ENCODE measurements at places on chromosomes 16 and 17. TPM values are rescaled to one million over a fixed set of nuclear protein-coding genes. Genes with fewer than 3 reads are reported as not detected.

Gene ASPHD1
- 1.8 TPM for total RNA-seq

Gene NHLRC4
- total RNA-seq = 0.25 TPM

Gene SPATA32
- total RNA-seq = 0.25 TPM

Gene PLEKHH3
- 1.0 TPM for total RNA-seq

Gene TUBB3
- 0.31 TPM for total RNA-seq

Gene FNDC8
- total RNA-seq = not detected

Gene ADCY7
- 80.8 TPM for total RNA-seq

Gene SF3B3
- 626 TPM for total RNA-seq

Gene CD79B
- 23.4 TPM for total RNA-seq

Gene B4GALNT2
- total RNA-seq = not detected

Gene SOX8
- total RNA-seq = 0.61 TPM

Gene C17orf100
- 1.5 TPM for total RNA-seq

Gene SNX20
- 26.6 TPM for total RNA-seq

Gene PIGW
- total RNA-seq = 36.7 TPM

Gene MEFV
- 0.19 TPM for total RNA-seq

Gene ANKRD40CL
- total RNA-seq = not detected
